ENCODE measurements at places on chromosomes 4 and X. TPM values are rescaled to one million over a fixed set of nuclear protein-coding genes. Genes with fewer than 3 reads are reported as not detected.

Gene STATH
- not detected for total RNA-seq

DNA sequence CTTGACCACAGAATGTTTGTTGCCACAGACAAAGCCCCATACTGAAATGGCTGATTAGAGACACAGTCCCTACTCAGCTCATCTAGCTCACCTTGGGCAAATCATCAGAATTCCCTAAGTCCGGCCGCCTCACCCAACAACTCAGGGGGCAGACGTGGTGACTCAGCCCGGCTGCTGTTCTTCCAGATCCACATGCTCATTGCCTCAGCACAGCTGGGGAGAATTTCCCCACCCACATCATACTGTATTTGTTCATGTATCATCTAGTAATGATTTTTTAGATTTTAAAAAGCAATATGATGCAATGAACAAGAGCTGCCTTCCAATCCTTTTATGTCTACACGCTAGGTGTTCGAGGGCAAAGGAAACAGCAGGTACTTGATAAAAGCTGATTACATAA is 333.8 kb upstream of the TENM3 start:
- no peak for DNase-seq

- no peak for DNase-seq
Measured at GRCh38 chrX:50068285-50068563, 132.6 kb downstream of the AKAP4 start.

Gene DDIT4L
- total RNA-seq, result 1.4 TPM

Gene GAGE12J
- not detected for total RNA-seq

Gene NAP1L2
- total RNA-seq, result 1.0 TPM

GRCh38 chr4:164606478-164606877 is 147.5 kb upstream of the SMIM31 start:
- no peak for DNase-seq

DNA sequence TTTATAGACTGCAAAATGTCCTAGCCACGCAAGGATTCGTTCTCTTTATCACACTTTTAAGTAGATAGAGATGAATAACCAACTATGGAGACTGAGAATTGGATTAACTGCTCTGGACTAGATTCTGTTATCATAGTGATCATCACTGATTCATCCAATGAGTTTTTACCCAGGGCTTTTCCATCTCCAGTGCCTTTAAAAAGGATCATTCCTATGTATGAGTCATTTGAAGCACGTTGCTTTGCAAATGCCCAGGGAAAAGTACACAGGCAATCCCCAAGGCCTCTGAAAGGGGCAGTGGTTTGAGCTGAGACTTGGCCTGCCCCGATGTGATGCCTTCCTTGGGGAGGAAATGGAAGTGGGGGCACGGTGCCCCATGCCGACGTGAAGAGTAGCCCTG is 122.7 kb upstream of the PSAPL1 start:
- DNase-seq, result no peak

Gene SPANXB1
- total RNA-seq, result not detected

- DNase-seq, result no peak
Measured at GRCh38 chr4:78207951-78208350, 150.8 kb downstream of the FRAS1 start.

DNA sequence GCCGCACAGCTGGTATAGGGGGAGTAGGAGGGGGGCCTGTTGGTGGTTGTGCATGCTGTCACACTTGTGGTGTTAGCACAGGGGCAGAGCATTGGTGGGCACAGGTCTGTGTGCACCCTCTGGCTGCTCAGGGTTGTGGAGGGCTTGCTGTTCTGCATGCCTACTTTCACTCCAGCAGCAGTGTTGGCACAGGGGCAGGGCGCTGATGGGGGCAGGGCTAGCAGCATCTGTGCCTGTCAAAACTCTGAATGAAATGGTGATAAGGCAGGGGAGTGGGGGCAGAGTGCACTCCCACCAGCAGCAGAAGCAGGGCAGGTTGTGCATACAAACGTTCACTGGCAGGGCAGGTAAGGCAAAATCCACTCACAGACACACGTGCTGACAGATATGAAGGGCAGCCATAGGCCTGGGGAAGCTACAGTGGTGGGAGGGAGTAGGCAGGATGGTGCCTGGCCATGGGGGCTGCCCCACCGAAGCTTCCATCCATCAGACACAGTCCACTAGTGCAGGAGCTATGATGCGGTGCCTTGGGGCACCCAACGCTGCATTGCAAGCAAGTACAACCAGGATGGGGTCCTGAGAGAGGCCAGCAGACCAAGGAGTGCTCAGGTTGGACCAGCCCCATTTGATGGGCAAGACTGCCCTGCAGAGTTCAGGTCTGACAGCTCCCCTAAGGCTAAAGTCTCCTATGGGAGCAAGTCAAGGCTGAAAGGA is 160.7 kb upstream of the SPANXC start:
- no peak for DNase-seq

- no peak for DNase-seq
Measured at GRCh38 chrX:41708486-41708885, 15.5 kb upstream of the GPR82 start.

Gene SLC2A9
- total RNA-seq, result 1.6 TPM

DNA sequence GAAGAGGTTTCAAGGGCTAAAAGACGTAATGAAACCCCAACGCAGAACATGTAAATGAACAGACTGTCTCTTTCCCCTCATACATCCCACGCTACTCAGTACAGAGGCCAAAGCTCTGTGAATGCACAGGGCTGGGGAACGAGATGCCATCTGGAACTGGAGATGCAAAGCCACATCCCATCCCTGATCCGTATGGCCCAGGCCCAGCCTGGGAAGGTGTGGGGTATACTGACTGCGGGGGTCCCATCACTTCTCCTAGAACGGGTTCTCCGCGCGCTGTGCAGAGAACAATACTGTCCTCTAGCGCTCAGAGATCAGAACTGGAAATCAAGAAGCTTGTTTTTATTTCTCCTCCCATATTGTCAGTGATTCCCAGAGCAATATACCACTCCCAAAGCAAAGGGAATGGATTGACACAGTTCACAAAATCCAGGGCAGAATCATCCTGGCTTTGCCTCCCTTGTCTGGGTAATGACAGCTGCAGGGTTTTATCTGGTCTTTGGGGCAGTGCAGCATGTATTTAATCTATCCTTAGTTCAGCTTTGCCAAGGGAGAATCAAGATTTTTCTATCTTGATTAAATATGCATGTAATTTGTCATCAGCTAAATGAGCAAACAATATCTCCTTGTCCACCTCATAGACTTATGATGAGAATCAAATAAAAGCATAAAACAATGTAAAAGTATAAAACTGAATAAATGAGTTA is 47.3 kb upstream of the TLR3 start:
- DNase-seq, result peak; percentile 69

Gene SSX4
- not detected for total RNA-seq

Gene TSPAN7
- 5.2 TPM for total RNA-seq

GRCh38 chr4:45455217-45455616 is 668.6 kb downstream of the GABRG1 start:
- no peak for DNase-seq

Data from endothelial cell of umbilical vein (primary cell).